ENCODE measurements at places on chromosomes 6 and 20.

DNA sequence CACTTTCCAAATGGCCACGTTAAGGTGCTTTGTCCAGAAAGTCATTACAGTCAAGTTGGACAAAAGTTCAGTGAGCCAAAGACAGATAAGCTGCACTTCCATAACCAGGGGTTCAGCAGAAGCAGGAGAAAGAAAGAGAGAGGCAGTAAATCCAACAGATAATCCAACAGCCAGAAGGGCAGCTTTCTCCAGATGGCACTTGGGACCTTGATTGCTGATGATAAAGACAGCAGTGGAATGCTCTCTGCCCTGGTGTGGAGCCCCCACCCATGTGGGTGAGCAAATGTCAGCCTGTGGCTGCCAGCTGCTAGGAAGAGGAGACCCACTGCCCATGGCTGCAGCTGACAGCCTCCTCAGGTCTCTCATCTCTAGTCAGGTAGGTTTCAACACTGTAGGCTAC, 18.7 kb upstream of the NRSN1 start:
- no peak for DNase-seq

DNA sequence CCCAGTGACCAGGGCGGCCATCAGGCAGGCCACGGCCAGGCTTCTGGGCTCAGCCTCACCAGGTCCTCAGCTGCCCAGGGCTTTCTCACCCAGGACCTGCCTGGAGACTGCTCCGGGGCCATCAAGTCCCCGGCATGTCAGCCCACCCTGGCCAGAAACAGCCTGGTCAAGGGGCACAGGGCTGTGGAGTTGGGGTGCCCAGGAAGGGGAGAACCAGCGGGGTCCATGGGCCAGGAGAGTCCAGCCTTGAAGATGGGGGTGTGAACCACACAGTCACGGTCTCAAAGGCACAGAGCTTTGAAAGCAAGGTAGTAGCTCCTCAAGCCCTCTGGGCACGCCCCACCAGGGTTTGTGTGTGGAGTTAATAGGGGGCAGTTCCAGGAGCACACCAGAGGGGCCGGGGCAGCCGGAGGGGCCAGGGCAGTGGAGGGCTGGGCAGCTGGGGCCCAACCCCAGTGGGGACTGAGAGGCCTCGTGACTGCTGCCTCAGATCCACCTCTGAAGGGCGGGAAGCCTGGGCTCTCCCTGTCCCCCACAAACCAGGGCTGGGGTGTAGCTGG, 48.0 kb upstream of the BHLHE23 start:
- DNase-seq, result no peak

- peak; percentile 73 for DNase-seq
Measured at GRCh38 chr6:69917834-69918233, 51.5 kb downstream of the COL19A1 start.

DNA sequence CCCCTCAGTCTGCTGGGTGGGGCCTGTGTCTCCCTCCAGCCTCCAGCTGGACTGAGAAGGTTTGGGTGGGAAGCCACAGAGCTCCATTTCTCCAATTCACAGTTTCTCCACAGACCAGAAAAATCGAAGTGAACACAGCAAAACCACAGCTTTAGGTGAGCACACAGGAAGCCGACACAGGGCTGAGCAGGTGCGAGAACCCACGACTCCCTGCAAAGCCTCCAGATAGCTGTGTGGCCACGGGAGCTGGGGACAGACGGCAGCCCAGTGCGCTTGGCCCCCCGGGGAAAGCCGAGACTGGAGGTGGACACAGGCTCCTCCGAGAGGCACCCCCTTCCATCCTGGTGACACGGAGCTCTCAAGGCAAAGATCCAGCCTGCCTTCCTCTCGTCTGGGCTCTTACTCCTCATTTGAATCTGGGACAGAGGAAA, 29.0 kb upstream of the MPC1 start:
- no peak for DNase-seq

DNA sequence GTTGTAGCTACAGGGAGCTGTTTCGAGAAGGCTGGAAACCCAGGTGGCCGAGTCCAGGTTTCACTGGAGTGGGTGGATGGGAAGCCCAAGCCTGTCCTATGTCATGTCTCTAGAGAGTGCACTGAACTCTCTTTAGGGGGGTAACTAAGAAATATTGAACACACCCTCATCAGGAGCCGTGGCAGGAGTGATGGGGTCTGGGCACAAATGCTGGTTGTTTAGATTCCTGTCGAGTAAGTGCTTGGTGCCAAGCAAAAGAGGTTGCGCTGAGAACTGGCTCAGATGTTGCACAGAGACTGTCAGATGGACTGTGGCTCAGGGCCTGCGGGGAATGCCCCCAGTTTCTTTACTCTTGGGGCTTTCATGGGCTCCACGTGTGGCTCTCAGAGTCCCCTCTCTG, 7.3 kb upstream of the FAM209A start:
- no peak for DNase-seq

GRCh38 chr20:13006825-13007224, 1.9 kb upstream of the SPTLC3 start:
- DNase-seq, result peak; percentile 78

GRCh38 chr20:17885544-17885943, 83.0 kb downstream of the SNX5 start:
- no peak for DNase-seq

GRCh38 chr6:139029470-139030227, 1.1 kb downstream of the ABRACL start:
- peak; percentile 30 for DNase-seq

DNA sequence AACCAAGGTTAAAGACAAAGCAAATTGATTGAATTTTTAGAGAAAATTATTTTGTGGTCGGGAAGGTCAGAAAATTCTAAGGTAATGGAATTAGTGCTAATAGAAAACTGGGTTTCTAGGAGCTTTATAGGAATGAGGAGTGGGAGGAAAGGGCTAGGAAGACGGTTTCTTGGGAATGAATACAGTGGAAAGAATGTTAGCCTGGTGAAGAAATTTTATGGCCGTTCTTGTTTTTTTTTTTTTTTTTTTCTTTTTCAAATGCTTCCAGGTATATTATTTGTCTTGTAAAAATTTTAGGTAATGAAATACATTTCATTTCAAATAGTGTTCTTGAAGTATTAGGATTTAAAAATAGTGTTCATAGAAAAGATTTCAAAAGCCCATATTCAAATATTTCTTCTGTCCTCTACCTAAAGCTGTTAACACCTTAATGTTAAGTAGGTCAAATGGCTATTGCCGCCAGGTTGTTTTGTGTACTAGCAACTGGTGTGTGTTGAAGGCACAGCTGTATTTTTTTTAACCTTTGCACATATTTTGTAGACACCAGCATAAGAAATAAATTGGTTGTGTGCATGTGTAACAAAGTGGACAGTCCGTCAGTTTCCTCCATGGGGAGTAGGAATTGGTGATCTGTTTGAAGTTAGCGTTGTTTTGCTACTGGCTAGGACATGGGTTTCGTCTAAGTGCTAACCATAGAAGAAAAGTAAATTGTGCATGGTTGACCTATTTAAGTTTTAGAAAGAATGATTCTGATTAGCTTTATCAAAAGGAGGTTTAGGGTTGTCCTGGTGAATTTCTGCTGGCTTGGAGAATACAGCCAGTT, 32.3 kb downstream of the AFDN start:
- no peak for DNase-seq

GRCh38 chr20:13800728-13801134, 15.9 kb downstream of the NDUFAF5 start:
- peak; percentile 80 for DNase-seq

- no peak for DNase-seq
Measured at GRCh38 chr20:2918096-2919049, 45.1 kb downstream of the PTPRA start.

GRCh38 chr6:152508477-152508876, 128.7 kb downstream of the SYNE1 start:
- DNase-seq, result no peak

GRCh38 chr20:32215729-32216128, 8.0 kb downstream of the POFUT1 start:
- no peak for DNase-seq

GRCh38 chr6:142827369-142827768, 117.6 kb downstream of the HIVEP2 start:
- DNase-seq, result no peak

DNA sequence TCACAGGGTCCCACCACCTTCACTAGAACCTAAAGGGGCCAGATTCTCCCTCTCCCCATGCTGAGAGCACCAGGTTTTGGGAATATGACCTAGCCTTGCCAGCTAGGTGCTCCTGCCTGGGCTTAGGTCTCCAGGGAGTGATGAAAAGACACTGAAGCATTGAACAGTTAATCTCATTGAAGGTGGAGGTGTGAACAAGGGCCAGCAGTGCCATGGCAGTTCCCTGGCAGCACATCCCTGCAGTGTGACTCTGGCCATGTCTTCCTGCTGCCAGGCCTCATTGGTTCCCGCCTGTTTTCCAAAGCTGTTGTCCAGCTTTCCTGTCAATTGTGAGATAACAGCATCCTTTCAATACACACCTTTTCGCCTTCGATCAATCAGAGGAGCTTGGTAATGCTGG, 10.9 kb downstream of the PPIL6 start:
- DNase-seq, result no peak

DNA sequence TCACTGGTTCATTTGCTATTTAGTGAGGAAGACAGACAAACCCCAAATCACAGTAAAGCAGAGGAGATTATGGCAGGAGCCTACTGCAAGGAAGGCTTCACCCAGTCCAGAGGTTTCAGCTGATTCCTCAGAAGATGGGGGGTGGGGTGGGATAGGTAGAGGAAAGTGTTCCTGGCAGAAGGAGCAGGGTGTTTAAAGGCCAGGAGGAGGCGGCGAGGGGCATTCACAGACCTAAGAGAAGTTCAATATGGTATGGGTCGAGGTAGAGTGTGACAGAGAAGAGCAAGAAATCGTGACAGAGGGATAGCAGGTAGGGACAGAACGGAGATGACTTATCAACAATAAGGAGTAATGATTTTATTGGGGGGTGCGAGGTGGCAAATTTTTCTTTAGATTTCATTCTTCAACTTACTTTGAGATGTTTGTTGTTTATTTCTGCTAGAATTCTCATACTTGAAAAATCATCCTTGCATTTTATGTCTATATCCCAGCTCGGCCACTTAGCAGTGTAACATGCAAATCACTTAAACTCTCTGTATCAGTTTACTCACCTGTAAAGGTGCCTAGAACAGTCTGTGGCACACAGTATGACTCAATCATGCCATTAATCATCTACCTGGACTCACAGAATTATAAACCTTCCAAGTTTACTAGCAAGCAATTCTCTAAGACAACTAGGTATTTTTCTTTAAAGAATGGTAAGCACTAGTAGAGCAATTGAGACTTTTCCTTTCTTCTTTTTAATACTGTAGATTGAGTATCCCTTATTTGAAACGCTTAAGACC, 176.7 kb downstream of the REV3L start:
- DNase-seq, result no peak

DNA sequence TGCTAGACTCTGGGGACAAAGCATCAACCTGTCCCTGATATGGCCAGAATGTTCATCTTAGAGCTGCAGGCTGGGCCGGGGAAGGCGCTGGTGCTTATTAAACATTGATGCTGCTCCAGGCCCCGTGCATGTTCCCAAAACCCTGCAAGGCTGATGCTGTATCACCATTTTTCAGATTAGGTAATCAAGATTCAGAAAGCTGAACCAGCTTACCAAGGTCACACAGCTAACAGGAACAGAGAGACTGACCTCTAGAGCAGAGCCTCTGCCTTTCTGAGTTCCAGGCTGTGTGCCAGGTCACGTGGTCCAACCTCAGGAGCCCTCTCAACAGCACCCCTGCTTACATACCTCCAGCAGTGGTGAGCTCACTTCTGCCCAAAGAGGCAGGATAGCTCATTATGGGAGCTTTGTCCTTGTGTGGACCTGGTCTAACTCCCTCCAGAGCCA, 16.1 kb upstream of the VSTM2L start:
- DNase-seq, result no peak

GRCh38 chr20:21360705-21361104, 36.6 kb downstream of the NKX2-4 start:
- no peak for DNase-seq

DNA sequence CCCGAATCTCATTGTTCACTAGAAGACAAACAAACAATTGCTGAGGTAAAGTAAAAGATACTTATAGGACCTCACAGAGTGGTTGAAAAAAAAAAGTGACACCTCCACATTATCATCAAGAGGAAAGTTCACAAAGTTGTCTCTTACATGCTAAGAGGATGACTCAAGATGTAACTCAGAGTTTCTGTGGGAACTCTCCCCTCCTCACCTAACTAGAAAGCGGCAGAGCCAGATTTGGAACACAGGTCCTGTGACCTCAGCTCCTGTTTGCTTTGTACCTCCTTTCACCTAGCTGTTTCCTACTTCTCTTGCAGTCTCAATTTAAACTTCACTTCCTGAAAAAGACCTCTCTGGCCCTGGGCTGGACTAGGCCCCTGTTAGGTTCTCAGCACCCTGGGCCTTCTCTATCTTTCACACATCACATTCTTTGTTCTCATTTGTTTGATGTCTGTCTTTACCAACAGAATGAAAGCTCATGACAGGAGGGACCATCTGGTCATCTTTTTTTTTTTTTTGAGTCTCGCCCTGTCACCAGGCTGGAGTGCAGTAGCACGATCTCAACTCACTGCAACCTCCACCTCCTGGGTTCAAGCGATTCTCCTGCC, 60.8 kb downstream of the CD24 start:
- DNase-seq, result no peak

- peak; percentile 89 for DNase-seq
Measured at GRCh38 chr20:23257848-23258746, 92.5 kb upstream of the NXT1 start.

Measured in fibroblast of upper back skin (primary cell).